Activated naive CD8-positive, alpha-beta T cell treated with anti-CD3 and anti-CD28 coated beads, Interleukin-2, amount 10 ng/mL, durations not matched to agents 7 days and 5 days (primary cell): ENCODE measurements at places on chromosomes 16 and 17. TPM values are rescaled to one million over a fixed set of nuclear protein-coding genes. Genes with fewer than 3 reads are reported as not detected.

Gene TBC1D3I
- 0.78 TPM for total RNA-seq

Gene TNFRSF13B
- total RNA-seq: not detected

Gene MT1G
- 4.0 TPM for total RNA-seq

- DNase-seq: no peak
Measured at GRCh38 chr16:30895627-30896260, 670 bp upstream of the CTF1 start.

Gene NPIPB6
- total RNA-seq: 2.4 TPM

Gene WSCD1
- total RNA-seq: not detected

- no peak for DNase-seq
Measured at GRCh38 chr16:50736448-50736847, 5.4 kb upstream of the CYLD start.

- no peak for DNase-seq
Measured at GRCh38 chr16:15618392-15618791, 24.6 kb downstream of the MARF1 start.
